NCI-H2081 (cell line): ENCODE measurements at places on chromosomes 3 and 15.

DNA sequence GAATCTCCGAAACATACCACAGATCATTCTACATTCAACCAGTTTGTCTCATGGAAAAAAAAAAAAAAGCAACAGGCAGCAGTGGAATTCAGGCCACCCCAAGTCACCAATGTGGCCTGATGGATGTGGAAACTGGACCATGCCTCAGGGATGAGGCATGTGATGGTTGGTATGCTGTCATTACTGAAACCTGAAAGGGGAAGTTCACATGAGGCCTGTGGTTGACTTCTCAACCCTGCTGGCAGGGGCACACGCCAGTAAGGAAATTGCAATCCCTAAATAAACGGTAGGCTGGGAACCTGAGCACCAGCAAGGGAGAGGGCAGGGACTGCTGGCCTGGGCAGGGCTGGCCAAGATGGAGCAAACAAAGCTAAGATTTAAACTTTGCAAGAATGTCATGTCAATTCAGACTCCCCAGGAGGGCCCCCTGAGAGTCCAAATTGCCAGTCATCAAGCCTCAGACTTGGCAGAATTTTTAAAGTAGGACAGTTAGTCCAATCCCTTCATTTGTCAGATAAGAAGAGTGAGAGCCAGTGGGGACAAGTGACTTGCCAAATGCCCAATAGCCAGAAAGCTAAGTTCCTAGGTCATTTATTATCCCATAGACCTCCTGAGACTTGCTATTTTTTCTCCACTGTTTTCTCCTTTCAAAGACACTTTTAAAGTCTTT, 310.4 kb downstream of the ERC2 start:
- no peak for DNase-seq

DNA sequence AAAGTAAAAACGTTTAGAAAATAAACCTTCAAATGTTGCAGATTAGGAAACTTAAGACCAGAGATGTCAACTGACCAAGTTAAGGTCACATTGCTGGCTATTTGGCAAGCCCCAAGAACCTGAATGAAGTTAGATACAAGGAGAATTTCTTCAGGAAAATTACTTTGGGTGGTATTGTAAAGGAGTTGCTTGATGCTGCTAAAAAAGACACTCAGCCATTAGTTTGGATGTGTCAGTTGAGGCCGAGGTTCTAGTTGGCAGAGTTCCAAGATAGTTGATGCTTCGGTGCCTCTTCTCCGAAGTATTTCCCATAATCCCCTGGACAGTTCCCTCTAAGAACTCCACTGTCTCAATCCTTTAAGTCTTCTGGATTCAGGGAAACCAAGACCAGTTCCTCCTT, 24.3 kb downstream of the SIAH2 start:
- DNase-seq: no peak

DNA sequence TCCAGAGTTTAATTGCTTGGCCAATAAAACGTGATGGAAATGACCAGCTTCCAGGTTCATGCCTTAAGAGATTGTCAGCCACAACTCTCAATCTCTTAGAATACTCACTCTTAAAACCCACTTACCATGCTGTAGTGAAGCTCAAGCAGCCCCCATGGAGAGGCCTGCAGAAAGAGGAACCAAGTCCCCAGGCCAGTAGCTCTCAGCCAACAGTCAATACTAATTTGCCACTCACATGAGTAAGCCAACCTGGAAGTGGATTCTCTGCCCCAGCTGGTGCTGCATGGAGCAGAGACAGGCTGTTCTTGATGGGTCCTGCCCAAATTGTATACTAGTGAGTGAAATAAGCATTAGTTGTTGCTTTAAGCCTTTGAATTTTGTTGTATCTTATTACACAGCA, 155.9 kb downstream of the OXSM start:
- no peak for DNase-seq

GRCh38 chr3:177606891-177607290, 409.6 kb upstream of the TBL1XR1 start:
- peak; percentile 74 for DNase-seq

GRCh38 chr3:16337856-16338540, 73.0 kb downstream of the OXNAD1 start:
- DNase-seq: no peak

DNA sequence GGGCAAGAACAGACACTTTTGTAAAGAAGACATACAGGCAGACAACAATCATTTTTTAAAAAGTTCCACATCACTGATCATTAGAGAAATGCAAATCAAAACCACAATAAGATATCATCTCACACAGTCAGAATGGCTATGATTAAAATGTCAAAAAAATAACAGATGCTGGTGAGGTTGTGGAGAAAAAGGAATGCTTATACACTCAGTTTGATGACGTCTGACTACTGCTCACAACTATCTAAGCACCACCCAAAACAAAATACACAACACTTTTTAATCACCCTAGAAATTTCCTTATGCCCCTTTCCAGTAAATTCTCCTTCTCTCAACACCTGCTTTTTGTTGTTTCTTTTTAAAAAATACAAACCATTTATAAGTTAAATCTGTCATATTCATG, 228.8 kb downstream of the ISL2 start:
- DNase-seq: no peak

DNA sequence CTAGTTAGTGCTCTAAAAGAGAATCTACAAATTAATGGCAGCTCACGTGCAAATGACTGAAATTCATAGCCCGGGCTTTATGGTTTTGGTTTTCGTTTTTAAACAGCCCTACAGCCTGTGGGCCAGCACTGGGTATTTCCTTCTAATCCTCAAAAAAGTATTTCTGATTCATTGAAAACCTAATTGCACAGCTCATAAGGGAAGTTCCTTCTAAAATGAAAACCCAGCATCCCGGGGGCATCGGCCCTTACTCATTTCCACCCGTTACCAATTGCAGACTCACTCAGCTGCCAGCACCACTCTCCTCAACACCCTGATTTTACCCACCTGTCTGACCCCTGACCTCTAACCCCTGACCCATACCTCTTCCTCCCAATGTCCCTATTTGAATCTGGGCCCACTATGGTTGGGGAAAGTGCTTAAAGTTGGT, 59.5 kb upstream of the ZNF148 start:
- no peak for DNase-seq

DNA sequence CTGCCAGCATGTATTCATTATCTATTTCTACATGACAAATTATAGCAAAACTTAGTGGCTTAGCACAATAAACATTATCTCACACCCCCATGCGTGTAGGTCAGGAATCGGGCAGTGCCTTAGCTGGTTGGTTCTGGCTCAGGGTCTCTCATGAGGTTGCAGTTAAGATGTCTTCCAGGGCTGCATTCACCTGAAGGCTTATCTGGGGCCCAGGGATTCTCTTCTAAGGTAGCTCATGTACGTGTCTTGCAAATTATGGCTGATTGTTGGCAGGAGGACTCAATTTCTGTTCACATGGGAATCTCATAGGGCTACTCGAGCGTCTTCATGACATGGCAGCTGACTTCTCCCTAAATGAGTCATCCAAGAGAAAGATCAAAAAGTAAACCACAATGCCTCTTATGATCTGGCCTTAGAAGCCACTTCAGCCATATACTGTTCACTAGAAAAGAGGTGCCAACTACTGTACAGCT, 42.9 kb upstream of the TSC22D2 start:
- no peak for DNase-seq

GRCh38 chr3:101548527-101549105, 13.1 kb upstream of the TRMT10C start:
- no peak for DNase-seq

- no peak for DNase-seq
Measured at GRCh38 chr15:66565741-66566144, at the start of gene LCTL. Gene LCTL (minus strand): TSS chr15:66565998. CDS start chr15:66565365, 633 bp downstream.

DNA sequence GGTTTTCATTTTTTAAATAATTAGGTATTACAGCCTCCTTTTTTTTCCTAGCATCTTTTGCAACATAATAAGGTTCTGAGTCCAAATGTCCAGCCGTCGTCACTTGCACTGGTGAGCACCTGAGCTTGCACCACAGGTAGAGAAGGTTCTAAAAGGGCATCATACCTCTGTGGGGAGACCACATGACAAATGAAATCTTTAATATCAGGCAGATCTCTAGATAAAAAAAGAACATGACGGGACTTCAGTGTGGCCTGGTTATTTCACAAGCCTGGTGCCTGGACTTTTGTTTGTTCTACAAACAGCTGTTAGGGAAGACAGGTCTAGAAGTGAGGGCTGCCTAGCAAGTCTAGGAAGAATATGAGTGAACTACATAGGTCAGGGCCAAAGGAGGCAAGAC, 3.6 kb downstream of the ZBED2 start:
- DNase-seq: no peak

- no peak for DNase-seq
Measured at GRCh38 chr3:193947596-193947995, 188.4 kb upstream of the HES1 start.

DNA sequence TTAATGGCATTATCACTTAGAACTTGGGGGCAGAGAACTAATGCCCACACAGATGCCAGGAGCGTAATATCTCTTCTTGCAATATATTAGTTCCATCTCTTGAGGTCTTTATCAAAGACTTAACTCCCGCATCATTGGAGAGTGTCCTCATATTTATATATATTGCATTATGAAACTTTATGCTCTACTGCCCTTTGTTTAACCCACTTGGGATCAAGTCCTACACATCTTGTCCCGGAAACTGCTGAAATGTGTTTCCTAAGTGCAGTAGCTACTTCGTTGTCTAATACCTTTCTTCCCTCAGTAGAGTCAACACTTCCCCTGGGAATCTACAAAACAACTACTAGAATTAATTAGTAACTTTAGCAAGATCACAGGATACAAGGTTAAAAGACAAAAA, 1029.2 kb downstream of the OTOL1 start:
- DNase-seq: no peak

DNA sequence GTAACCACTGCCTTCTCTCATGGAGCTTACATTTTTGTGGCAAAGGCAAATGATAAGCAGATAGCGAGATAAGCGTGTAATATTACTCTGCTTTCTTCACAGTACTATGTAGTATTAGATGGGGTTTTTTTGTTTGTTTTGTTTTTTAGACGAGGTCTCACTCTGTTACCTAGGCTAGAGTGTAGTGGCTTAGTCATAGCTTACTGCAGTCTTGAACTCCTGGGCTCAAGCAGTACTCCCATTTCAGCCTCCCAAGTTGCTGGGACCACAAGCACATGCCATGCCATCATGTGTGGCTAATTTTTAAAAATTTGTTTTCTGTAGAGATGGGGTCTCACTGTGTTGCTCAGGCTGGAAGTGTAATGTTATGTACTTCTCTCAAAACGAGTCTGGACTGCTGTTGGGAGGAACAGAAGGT, 22.9 kb downstream of the MBNL1 start:
- DNase-seq: no peak

DNA sequence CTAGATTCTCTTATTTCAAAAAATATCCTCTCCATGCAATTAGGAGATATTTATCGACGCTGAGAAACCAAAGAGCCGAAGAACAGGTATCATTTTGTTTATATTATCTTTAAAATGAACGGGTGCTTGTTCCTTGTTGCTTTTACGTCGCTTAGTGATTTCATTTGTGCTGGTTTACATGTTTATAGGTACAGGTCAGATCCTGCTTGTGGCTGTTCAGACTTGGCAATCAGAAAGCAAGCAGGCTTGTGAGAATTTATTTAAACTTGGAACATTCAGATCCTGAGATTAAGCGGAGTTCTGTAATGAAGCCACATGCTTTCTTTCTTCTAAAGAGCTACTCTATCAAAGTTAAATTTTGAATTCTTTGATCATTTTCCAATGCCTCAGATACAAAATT, 43.0 kb upstream of the ATP2C1 start:
- DNase-seq: no peak

DNA sequence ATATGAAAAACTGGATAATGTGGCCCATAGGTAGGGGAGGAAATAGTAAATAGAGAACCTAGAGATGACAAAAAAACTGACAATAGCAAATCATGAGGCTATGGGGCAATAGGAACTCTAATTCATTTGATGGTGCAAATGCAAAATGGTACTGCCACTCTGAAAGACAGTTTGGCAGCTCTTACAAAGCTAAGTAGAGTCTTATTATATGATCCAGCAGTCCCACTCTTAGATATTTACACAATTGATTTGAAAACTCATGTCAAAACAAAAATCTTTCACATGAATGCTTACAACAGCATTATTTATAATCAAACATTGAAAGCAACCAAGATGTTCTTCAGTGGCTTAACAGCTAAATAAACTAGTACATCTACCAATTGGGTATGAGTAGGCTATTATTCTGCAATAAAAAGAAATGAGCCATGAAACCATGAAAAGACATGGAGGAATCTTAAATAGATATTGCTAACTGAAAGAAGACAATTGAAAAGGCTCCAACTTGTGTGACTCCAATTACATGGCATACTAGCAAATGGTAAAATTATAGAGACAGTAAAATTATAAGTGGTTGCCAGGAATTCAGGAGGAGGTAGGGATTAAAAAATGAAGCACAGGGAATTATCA, 321.8 kb upstream of the STAC start:
- peak; percentile 60 for DNase-seq

DNA sequence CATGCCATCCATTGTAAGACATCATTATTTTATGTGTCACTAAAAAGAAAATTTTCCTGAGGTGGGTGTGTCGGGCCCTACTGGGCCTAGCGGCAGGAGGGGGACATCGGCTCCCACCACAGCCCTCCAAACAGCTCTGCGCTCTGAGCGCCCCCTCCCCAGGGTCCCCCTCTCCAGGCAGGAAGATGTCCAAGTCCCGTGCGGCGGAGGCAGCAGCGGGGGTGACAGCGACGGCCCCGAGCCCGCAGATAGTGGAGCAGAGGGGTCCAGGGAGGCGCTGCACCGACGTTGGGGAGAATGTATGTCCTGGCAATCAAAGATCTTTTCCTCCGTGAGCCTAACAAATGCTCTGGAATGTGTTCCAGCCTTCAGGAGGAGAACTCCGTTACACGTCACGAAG, 24.3 kb downstream of the GPR160 start:
- no peak for DNase-seq

DNA sequence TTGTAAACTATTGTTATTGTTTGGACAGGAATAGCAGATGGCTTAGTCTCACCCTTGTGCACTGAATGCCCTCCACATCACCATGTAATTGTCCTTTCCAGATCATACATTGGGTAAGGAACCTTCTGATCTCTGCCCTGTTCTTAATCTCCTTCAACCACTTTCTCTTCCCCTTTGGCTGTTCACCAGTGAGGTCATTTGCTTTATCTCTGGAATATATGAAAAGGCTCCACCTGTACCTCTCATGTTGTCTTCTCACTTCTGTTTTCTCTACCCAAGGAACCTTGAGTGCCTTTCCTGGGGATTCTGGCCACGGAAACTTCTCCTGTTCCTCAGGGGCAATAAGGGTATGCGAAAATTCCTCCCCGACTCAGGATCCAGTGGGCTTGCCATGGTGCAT, 28.5 kb downstream of the MCTP2 start:
- no peak for DNase-seq
